Fibroblast of skin of scalp (primary cell): ENCODE measurements at places on chromosomes 4 and X.

GRCh38 chr4:89158884-89159503 is 47.7 kb downstream of the TIGD2 start:
- peak; percentile 55 for DNase-seq

DNA sequence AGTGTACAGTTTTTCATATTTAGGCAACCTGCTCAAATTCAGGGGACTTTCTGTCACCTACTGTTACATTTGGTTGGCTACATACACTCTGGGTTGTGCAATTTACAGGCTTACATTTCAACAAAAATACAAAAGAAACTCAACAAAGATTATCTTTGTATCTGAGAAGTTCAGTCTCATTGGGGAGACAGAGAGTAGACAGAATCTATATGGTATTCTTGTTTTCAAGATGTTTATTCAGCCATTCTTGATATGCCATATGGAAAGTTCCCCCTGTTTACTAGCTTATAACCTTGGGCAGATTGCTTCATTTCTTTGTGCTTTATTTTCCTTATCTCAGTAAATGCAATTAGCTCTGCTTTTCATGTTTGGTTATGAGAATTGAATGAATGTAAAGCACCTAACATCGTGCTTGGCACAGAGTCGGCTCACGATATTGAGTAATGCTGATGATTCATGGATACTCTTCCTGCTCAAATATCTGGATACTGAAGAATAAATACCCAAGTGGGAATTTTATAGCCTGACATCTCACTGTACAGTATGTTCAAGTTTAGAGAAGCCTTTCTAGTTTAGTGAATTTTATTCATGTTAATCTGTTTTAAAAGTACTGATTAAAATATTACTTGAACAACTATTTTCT is 96.5 kb upstream of the PACRGL start:
- DNase-seq: peak; percentile 22

DNA sequence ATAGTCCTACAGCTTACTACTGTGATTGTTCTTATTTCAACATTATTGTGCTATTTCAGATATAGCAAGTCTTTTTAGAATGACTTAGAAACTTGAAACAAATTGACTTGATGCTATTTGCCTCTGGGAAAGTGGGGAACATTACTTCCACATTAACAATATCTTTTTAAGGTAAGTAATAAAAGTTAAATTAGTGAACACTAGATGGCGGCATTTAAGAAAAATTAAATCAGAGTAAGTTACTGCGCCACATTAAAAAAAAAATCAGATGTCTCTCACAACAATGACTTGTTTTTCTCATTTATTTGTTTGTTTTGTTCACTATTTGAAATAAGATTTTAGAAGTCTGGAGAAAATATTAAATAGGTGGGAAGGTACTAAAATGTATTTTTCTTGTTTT is 1026.9 kb upstream of the SLIT2 start:
- DNase-seq: peak; percentile 25

DNA sequence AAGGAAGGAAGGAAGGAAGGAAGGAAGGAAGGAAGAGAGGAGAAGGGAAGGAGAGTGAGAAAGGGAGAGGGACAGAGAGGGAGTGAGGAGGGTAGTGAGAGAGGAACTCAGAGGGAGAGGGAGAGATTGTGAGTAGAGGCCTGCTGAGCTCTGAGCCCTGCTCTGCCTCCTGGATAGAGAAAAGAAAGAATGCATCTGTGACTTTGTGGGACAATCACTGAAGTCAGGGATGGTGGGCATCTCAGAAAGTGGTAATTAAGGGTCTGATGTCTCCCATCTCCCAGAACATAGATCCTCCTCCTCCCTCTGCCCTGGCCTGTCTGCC is 142.9 kb upstream of the BANK1 start:
- no peak for DNase-seq

DNA sequence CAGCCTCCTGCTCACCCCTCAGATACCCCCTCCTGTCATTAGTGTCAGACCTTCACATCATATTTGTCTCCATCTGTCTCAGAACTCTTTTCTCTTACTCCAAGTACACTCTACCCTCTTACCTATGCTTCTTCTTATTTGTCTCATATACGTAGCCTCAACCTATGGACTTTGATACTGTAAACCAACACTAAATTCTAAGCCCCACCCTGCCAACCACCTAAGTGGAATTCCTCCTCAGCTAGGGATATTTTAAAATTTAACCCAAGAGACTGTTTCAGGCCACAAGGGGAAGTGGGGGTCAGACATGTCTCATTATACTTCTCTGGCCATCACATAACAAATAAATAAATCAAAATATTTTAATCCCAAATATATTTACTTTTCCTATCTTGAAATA is 778.1 kb upstream of the GRID2 start:
- DNase-seq: no peak

GRCh38 chr4:150852216-150852615 is 162.9 kb downstream of the LRBA start:
- DNase-seq: peak; percentile 14

DNA sequence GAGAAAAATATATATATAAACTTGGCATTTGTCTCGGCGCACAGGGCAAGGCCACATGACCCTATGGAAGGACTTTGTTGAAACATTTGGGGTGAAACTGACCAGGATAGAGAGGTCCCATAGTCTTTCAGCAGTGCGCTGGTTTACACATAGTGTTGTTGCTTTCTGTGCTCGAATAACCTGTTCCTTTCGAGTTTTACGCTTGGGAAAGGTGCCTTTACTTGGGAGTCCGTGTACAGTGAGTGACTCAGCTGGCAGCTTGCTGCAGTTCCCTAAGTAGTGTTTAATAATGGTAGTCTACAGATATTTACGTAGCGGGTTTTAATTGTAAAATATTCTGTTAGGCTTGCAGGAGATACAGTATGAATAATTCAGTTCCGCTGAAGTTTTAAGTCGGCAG is 578 bp downstream of the APOOL start:
- no peak for DNase-seq

- no peak for DNase-seq
These were observed 54.2 kb upstream of the RASSF6 start for GRCh38 chr4:73674451-73674919.

DNA sequence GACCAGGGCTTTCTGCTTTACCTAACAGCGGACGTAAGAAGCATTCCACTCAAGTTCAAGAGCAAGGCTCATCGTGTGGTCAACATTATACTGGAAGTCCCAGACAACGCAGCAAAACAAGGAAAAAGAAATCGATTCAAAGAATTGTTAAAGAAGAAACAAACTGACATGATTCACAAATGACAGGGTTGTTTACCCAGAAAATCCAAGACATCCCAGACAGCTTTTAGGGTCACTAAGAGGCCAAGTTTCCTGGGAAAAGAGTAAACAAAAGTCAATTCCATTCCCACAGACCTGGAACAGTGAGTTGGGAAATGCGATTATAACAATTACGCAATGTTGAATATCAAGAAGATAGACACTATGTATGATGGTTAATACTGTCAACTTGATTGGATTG is 21.5 kb upstream of the HTRA3 start:
- DNase-seq: no peak

GRCh38 chr4:3690551-3691152 is 75.5 kb upstream of the ADRA2C start:
- no peak for DNase-seq

- DNase-seq: peak; percentile 64
These were observed 58.9 kb downstream of the TLR10 start for GRCh38 chr4:38723726-38724474.

GRCh38 chr4:8909548-8909947 is 37.9 kb upstream of the HMX1 start:
- no peak for DNase-seq

- no peak for DNase-seq
These were observed 331.0 kb upstream of the CPXCR1 start for GRCh38 chrX:88416002-88416401.

DNA sequence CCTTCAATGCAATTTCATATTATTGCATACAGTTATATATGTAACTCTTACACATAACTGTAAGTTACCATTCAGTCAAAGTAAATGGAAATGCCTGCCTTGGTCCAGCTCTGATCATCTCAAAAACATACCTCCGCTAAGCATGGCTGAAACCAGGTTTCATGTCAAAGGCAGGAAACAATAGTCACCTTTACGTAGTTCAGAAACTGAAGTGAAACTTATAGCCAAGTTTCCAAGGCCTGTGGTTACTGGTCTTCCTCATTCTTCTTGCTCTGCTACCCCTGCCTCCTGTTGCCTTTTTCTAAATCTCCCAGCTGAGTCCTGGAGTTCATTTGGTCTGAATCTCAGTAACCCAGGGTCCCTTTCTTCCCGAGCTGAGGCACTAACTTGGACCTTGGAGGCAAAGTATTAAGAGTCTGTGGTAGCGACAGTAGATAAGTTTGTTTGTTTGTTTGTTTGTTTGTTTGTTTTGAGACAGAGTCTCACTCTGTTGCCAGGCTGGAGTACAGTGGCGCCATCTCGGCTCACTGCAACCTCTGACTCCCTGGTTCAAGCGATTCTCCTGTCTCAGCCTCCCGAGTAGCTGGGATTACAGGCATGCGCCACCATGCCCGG is 30.8 kb downstream of the DAPP1 start:
- DNase-seq: no peak

GRCh38 chr4:65670331-65671031 is at the start of gene EPHA5:
Gene EPHA5, minus strand, starts transcription at chr4:65670489. Its CDS starts 747 bp downstream, at chr4:65669742.
- peak; percentile 93 for DNase-seq

GRCh38 chrX:20320461-20321159 is 53.9 kb upstream of the RPS6KA3 start:
- DNase-seq: no peak

- DNase-seq: peak; percentile 59
These were observed 722 bp downstream of the NAAA start for GRCh38 chr4:75939890-75940691.

GRCh38 chr4:146382194-146382593 is 139.5 kb downstream of the SLC10A7 start:
- no peak for DNase-seq

DNA sequence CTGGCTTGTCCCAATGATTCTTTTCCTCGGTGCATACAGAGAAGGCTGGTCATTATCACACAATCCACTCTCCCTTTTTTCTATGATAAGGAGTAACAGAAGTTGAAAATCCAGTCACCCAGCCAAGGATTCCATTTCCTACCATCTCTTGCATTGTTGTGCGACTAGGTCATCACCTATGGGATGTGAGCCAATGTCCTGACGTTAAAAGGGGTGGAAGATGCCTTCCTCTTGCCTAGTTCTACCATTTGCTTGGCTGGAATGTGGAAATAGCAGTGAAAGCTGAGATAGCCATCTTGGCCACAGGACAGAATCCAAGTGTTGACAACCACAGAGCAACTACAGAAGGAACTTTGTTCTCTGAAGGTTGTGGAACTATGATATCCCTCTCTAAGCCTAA is 132.2 kb upstream of the KIT start:
- peak; percentile 92 for DNase-seq

DNA sequence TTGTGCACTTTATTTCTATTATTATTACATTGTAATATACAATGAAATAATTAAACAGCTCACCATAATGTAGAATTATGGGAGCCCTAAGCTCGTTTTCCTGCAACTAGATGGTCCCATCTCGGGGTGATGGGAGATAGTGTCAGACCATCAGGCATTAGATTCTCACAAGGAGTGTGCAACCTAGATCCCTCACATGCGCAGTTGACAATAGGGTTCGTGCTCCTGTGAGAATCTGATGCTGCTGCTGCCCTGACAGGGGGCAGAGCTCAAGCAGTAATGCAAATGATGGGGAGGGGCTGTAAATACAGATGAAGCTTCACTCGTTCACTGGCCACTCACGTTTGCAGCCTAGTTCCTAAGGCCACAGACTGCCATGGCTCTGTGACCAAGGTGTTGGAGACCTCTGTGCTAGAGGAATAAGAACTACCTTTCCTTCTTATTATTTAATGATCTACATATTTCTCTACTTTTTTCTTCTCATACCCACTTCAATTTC is 492.9 kb upstream of the INTU start:
- no peak for DNase-seq

DNA sequence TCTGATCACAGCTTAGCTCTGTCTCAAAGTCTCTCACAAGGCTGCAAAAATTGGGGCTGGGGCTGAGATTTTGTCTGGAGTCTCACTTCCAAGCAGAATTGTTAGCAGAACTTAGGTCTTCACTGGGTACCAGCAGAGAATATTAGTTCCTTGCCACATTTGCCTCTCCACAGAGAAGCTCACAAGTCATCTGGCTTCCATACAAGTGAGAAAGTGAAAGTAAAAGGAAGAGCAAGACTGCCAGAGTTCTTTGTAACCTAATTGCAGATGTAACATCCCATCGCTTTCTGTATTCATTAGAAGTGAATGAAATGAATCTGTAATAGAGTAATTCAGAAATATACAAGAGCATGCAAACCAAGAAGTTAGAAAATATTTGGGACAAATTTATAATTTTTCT is 624.1 kb upstream of the GNPDA2 start:
- DNase-seq: peak; percentile 21

DNA sequence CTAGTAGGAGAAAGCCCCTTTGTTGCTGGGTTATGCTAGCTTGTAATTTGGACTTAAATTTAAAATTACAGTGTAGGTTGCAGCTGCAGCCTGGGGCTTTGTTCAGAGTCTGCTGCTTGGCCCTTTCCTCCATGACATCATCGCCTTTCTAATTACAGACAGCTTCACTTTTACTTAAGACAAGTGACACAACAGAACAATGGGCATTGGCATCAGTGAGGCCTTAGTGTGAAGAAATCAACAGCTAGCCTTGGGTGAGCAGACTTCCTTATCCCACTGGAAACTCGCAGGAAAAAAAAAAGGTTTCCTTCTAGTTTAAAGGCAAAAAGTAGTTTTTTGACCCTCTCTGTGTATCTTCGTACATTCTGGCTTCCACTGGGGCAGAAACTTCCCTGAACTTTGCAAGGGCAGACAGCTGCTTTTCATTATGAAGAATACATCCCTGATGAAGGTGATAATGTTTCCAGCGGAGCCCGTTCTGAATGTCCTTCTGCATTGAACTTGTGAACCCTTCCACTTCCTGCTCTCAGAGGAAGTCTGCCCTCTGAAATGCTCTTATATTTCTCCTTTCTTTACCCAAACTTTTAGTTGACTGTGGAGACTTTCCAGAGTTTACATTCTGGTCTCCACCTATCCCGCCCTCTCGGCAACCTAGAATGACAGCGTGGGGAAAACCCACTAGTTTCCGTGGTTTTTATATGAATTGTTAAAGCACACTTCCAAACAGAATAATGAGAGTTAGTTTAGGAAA is 123.2 kb upstream of the FAM9C start:
- DNase-seq: peak; percentile 25

DNA sequence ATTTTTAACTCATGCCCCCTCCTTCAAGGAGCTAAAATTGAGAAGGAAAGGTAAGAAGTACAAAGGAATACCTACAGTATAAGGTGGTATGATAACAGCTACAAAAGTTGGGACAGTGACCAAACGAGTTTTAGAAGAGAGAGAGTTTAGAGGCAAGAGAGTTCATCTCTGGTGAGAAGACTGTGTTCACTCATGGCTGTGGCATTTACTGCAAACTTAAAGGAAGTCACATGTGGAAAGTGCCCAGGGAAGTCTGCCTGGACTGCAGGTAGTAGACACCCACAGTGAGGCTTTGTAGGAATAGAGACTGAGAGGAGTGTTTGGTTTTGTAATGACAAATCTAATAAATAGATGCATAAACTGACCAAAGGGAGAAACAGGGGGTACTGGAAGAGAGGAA is 493.5 kb downstream of the IL15 start:
- no peak for DNase-seq

- no peak for DNase-seq
These were observed 127.1 kb upstream of the DCAF8L1 start for GRCh38 chrX:28108186-28108945.
